Stimulated activated CD4-positive, alpha-beta T cell treated with anti-CD3 and anti-CD28 coated beads, Interleukin-15, amount 100 ng/mL, for 1 hour (primary cell): ENCODE measurements at places on chromosomes 12 and 14.

DNA sequence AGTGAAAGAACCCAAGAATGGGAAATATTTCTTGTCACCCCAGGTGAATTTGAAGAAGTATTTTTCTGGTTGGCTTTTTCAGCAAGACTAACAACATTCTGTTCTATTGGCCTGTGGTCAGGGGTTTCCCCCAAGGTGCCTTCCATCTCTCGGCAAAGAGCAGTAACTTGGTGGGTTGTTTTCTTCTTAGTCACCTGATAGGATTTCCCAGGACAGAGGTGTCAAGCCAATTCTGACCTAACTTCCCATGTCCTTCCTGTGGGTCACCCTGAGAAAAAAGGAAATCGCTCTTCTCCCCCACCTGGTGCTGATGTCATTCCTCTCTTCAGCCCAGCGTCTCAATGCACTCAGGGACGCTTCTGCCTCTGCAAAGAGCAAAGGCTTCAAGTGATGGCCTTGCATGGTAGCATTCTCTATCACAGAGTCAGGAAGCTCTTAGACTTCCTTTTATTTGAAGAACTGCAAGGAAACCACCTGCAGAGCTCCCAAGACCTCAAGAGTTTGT is 16.1 kb upstream of the IFNG start:
- peak; percentile 3 for DNase-seq

DNA sequence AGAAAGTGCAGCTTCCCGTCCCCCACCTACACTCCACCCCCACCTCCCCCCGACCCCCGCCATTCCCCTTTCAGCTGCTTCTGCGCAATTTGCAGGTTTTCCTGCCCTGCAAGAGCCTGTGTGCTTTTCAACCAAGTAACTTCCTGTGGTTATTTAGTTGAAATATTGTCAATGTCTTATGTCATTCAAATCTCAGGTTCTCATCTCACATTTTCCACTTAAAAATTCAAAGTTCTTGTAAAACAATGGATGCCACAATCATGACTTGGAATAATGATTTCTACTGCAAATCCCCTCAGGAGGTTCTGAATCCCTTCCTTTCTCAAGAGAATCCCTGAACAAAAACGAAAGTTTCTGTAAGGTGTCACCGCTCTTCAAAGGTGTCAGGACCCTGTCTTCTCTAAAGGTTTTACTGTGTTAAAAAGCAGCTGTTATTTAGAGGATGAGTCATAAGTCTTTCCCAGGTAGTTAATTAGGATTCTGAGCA is 31.6 kb downstream of the WBP11 start:
- DNase-seq, result no peak

- no peak for DNase-seq
Measured at GRCh38 chr14:61290701-61291100, 9.6 kb upstream of the TMEM30B start.

DNA sequence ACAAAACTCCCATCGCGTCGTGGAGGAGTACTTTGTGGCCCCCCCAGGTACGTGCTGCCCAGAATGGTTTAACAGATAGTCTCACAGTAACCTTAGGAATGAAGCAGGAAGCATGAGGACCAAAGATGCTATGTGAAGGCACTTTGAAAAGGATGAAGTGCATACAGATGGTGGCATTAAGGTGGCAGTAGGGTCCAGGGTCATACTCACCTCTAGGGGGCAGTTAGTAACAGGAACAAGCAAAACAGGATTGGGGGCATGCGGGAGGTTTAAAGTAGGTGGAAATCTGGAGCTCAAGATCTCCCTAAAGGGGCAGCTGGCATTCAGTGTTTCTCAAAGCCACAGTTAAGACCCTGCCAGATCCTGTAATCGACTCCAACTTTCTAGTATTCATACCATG is 10.9 kb downstream of the GATC start:
- no peak for DNase-seq

DNA sequence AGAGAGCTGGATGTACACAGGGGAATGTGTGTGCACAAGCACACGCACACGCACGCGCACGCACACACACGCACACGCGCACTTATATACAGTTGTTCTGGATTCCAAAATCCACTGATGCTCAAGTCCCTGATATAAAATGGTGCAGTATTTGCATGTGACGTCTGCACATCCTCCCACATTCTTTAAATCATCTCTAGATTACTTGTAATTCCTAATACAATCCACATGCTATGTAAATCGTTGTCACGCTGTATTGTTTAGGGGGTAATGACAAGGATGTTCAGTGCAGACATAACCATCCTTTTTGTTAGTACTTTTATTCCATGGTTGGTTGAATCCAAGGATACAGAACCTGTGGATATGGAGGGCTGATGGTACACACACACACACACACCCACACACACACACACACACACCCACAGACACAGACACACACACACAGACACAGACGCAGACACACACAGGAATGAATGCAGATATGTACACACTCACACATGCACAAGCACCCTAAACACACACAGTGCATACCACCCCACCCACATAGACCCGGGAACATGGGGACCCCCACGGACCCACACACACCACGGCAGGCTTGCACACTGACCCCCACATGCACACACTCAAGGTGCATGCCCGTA is 188.5 kb upstream of the PRMT8 start:
- no peak for DNase-seq

GRCh38 chr14:66628636-66629035 is 120.7 kb downstream of the GPHN start:
- DNase-seq, result no peak

DNA sequence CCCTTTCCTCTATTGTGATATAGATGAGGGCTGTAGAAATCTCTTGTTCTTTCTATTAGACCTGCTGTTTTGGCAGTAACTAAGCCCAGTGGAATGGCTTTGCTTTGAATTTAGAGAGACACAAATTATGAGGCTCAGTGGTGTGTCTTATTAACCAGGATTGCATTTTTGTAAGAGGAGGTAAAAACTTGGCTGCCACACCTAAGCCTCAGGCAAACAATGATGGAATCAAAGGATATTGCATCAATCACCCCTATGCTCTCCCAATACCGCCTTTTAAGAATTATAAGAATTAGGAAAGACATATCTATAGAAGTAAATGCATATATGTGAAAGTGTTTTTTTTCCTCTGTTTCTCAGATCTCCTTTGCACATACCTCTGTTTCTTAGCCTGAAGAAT is 63.3 kb downstream of the ACSS3 start:
- no peak for DNase-seq

- peak; percentile 42 for DNase-seq
Measured at GRCh38 chr12:49662998-49663843, 39.9 kb downstream of the PRPF40B start.

DNA sequence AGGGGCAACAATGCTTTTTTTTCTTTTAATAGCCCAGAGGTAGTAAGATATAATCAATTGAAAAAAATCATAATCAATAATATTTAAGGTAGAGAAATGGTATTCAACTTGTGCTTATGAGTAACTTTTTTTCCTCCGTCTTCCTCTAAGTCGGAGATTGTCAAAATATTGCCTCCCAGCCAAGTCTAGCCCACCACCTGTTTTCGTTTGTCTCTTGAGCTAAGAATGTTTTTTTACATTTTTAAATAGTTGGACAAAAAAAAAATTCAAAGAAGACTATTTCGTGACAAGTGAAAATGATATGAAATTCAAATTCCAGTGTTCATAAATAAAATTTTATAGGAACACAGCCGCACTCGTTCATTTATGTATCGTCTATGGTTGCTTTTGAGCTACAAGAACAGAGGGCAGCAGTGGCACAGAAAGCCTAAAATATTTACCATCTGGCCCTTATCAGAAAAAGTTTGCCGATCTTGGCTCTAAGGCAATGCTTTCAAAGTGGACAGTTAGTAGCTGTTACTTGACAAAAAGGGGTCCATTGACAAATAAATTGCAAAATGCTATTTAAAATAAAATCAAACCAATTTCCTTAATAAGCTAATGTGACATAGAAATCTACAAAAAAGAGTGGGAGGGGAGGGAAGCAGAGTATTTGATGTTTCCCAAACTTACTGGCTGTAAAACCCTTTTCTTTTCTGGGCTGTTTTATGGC is 40.8 kb upstream of the MAX start:
- no peak for DNase-seq

DNA sequence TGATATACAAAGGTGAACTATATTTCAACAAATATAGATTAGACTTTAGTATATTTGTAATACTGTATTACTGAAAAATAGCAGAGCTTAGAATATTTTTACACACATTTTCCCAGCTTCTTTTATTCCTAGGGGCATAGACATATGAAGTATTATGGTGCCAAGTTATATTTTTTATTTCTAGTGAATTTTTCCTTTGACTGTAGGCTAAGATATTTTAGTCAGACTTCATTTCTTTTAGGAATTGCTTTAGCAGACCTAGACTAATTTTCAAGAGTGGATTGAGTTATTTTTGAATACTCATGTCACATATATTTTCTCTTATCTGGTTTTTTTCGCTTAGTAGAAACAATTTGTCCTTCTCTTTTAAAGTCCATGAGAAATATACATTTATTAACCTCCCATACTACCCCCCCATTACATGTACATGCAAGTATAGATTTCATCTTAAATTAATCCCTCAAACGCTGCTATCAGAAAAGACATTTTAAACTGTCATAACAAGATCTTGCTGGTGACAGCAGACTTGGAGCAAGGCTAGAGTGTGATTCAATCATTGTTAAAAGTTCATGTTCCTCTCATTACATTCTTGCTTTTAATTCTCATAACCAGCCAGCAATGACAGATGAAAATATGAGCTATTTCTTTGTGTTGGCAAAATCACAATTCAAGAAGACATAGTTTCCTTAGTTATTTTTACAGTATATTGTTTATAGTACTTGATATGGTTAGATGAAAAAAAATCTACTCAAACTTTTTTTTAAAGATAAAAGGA is 456.1 kb downstream of the AEBP2 start:
- no peak for DNase-seq

DNA sequence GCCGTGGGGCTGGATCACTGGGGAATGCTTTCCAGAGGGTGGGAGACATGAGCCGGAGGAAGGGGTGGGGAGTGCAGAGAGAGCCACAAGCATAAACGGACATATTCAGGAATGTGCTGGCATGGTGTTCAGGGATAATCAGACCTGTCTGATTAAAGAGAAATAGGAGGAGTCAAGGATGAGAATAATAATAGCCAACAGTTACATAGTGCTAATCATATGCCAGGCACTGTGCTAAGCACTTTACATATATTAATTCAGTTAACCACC is 43.7 kb downstream of the LTBP2 start:
- no peak for DNase-seq

- no peak for DNase-seq
Measured at GRCh38 chr12:106248312-106248845, 559 bp upstream of the CKAP4 start.

DNA sequence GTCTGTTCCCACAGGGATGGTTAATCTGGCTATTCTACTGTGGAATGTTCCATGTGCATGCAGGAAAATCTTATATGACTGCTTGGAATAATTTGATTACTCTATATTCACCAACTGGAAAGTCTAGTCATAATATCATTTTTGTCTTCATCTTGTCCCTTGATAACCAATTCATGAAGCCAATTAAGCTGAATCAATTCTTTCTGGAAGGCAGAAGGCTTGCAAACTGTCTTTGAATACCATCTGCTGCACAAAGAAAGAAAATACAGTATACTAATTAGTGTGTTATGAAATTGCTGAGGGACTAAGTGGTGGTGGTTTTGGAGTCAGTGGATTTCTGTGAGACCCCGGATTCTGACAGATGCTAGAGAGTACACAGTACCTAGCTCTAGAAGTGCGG is 546.5 kb upstream of the MIS18BP1 start:
- DNase-seq, result no peak

- no peak for DNase-seq
Measured at GRCh38 chr14:100536721-100537445, 50.3 kb downstream of the BEGAIN start.

- no peak for DNase-seq
Measured at GRCh38 chr12:15842108-15842507, 40.1 kb upstream of the STRAP start.

DNA sequence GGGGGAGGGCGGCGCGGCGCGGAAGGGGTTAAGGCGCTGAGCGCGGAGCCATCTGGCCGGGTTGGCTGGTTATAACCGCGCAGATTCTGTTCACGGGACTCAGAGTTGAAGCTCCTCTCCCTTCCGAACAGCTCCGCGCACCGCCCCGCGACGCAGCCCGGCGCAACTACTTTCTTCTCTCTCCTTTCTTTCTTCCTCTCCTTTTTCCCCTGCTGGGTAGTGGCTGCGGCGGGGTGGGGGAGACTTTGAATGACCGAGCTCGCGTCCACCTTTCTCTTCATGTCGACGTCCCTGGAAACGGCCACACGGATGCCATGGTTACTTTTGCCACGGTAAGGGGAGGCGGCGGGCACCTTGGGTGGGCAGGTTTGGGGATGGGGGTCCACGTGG is at the start of gene NTF3:
Gene NTF3 (plus strand): TSS at position 98 of the 390 bp plus-strand sequence. CDS start 217 bp downstream, at position 315.
- no peak for DNase-seq

GRCh38 chr14:85533023-85533860 is 3.3 kb downstream of the FLRT2 start:
- no peak for DNase-seq

DNA sequence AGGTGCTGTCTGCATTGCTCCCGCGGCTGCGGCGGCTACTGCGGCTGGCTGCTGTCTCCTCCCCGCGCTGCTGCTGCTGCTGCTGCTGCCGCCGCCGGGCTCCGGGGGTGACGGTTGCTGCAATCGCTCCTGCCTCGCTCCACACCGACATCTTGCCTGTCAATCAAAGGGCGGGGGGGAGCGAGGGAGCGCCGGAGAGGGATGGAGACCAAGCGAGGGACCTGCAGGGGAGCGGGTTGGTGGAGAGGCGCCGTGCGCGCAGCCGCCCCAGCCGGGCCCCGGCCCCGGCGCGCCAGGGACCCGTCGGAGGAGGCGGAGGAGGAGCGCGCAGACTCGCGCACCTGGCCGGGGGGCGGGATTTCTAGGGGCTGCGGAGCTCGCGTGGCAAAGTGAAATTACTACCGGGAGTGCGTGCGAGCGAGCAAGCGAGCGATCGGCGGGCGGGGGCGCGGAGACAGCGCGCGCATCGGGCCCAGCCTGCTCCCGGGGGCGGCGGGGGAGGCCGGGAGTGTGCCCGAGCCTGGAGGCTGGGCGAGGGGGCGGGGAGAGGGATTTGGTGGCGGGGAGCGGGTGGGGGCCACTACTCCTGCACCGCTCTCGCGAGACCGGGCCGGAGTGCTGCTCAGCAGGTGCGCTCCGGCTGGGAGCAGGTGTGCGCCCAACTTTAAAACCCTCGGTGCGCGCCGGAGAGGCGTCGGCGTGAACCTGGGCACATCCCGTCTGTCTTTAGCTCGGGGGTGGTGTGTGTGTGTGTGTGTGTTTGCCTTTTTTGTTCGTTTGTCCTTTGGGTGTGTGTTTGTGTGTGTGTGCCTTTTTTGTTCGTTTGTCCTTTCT is at the start of gene KSR2:
Gene KSR2 (minus strand): TSS at position 165 of the 834 bp plus-strand sequence. CDS start 735 bp downstream, outside the sequence.
- no peak for DNase-seq
